ENCODE measurements at places on chromosomes 16 and 17. TPM values are rescaled to one million over a fixed set of nuclear protein-coding genes. Genes with fewer than 3 reads are reported as not detected.

Gene PMFBP1
- total RNA-seq: 0.32 TPM

Gene MPV17L
- 0.47 TPM for total RNA-seq

Gene ABHD15
- 8.2 TPM for total RNA-seq

Gene SETD1A
- 3.0 TPM for total RNA-seq

Gene GINS2
- 0.77 TPM for total RNA-seq

Gene ADCY9
- total RNA-seq: 19.6 TPM
